Hepatic stellate cell (primary cell): ENCODE measurements at places on chromosomes 1 and 21.

- no peak for DNase-seq
Measured at GRCh38 chr1:226647719-226648118, 91.4 kb downstream of the ITPKB start.

GRCh38 chr1:162422662-162423375 is 10.9 kb upstream of the SH2D1B start:
- no peak for DNase-seq

- peak; percentile 64 for DNase-seq
Measured at GRCh38 chr1:161200992-161201835, 953 bp upstream of the NDUFS2 start.

- no peak for DNase-seq
Measured at GRCh38 chr1:219534991-219535390, 77.9 kb downstream of the ZC3H11B start.

- DNase-seq = no peak
Measured at GRCh38 chr1:30036229-30036547, 687.2 kb downstream of the MATN1 start.

DNA sequence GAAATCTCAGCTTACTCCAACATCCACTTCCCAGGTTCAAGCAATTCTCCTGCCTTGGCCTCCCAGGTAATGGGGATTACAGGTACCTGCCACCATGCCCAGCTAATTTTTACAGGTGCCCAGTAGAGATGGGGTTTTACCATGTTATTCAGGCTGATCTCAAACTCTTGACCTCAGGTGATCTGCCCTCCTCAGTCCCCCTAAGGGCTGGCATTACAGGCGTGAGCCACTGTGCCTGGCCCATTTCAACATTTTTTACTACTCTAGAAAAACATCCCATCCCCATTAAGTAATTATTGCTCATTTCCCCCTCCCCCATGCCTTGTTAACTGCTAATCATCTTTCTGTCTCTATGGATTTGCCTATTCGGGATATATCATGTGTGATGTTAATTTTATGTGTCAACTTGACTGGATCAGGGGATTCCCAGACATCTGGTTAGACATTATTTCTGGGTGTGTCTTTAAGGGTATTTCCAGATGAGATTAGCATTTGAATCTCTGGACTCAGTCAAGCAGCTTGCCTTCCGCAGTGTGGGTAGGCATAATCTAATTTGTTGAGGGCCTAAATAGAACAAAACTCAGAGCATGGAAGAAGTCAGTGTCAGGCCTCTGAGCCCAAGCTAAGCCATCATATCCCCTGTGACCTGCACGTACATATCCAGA is 33.0 kb upstream of the ZBTB8B start:
- DNase-seq = no peak

- no peak for DNase-seq
Measured at GRCh38 chr1:205687242-205687641, 6.9 kb upstream of the SLC45A3 start.

DNA sequence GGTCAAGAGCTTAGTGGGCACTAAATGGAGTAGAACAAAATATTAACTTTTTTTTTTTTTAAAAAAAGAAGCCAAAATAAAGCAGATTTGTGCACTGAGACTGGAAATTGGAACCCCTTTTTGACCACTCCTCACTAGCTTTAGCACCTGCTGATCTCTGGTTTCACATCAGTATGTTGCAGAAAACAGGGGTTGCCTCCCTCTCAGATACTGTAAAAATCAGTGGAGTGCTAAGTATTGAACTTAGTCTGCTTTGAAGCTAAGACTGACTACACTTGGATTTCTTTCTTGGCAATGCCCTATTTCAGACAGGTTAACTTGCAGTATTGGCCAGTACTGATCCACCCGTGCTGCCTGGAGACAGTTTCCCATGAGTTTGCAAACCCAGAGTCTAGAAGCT is 2.7 kb upstream of the KIAA0040 start:
- no peak for DNase-seq

DNA sequence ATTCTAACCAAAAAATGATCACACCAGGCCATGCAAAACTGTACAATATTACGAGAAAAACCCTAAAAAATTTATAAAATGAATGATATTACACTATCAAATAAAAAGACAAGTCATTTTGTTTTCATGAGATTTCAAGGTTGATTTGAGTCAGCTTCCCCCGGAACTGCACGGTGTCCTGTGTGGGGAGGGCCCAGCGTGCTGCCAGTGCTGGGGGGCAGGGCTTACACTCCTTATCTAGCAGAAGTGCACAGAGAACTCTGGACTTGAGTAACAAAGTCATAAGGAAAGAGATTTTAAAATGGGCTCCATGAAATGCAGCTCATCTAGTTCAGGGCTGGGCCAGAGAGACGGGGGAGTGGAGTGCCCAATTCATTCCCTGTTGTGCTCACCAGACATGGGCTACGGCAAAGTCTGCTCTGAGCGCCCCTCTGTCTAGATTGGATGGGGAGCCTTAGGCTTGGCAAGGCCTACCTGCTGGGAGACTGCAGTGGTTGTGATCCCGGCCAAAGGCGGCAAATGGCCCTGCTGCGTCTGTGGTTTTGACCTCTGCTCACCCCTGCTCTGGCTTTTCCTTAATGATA is 50.1 kb downstream of the COQ8A start:
- no peak for DNase-seq

GRCh38 chr1:162605225-162605927 is 26.9 kb upstream of the DDR2 start:
- DNase-seq = peak; percentile 32
